ENCODE measurements at places on chromosomes 5 and 9.
A peak's percentile ranks its signal among the peaks of the same experiment; 100 is the strongest.

DNA sequence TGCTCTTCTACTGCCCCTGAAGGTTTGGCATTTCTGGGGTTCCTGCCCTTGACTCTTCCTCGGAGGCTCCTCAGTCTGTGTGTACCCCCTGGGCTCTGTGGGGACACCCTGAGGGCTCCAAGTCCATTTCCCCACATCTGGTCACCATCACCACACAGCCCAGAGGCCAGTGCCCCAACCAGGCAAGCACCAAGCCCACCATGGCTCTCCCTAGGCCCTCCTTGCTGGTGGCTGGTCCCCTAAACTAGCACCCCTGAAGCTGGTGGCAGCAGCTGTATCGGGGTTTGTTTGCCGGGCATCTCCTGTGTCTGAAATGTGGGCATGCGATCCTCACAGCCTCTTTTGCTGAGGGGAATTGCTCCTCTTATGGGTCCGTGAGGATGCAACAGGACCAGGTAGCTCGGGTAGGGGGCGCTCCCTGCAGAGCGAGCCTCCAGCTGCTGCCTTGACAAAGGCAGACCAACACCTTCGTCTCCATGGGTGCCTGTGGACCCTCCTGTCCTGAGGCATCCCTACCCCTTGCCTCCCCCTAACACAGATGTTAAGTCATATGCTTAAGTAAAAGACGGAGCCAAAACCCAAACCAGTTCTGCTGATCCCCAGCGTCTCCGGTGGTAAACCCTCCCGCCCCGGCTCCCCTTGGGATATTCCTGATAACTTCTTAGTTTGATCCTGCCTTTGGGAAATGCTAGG is 138.9 kb upstream of the IRX4 start:
- no peak for DNase-seq

GRCh38 chr5:59756373-59757035 is 137.0 kb downstream of the PDE4D start:
- DNase-seq: no peak

DNA sequence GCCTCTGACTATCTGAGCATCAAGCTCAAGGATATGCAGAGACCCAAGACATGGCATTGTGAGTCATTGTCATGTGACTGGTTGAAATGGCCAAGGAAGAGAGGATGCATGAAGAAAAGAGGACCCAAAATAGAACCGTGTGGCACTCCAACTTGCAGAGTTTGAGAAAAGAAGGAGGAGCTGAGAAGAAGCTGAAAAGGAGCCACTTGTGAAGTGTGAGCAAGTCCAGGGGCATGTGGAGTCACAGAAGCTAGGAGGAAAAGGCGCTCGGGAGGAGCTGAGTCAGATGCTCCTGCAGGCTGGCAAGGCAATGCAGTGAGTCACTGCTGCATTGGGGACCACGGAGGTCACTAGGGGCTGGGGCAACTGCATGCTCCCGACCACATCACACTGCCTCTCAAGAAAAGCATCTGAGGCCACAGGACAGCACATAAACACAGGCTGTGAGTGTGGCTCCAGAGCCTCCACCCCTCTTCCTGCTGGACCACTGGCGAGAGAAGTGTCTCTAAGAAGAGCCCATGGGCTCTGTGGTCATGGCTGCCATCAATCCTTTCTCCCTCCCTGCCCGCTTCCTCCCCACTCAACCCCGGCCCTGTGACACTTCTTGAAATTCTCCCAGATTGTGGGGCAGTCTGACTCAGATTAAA is 197.6 kb downstream of the DRD1 start:
- no peak for DNase-seq

DNA sequence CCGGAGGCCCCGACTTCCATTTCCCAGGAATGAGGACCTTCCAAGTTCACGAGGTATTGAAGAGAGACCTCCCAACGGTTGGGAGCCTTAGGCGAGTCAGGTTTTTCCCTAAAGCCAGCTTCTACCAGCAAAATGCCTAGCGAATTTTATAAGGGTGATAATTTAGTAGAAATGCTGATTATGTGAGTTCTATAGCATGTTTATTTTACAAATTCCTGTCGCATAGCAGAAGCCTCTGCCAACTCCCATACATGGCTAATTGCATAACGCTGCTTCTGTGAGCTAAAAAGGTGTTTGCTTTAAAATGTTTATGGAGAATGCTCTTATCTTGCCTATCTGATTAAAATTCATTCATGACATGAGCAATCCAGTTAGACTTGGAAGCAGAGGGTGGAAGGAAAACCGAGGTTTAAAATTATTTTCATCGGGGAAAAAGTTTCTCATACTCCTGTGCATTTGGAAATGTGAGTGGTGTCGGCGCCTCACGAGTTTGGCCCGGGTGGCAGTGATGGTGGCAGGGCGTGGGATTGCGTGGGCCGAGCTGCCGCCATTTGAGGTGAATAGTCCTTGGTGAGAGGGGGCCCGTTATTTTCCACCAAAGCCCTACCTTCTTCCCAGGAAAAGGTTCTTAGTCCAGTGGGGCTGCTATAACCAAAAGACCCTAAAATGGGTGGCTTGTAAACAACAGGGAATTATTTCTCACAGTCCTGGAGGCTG is 104.4 kb upstream of the FCN2 start:
- no peak for DNase-seq

GRCh38 chr9:133377721-133378216 is 1.6 kb downstream of the STKLD1 start:
- DNase-seq: no peak

DNA sequence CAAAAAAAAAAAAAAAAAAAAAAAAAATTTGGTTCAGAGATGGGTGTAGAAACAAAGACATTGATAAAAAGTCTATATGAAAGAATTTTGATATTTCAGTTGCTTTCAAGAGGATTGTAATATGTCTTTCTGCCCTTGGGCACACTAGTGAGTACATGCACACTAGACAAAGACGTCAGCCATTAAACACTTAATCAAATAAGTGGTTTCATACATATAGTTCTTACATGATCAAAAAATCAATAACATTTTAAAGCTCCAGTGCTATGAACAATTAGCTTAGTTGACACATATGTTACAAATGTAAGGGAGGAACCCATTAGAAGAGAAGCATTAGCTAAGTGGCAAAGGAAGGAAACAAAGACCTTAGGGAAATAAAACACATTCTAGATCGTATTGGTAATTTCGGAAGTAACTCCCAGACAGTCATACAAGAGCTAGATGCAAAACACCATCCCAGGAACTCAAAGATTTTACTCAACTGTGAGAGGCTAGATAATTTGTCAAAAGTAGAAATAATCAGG is 84.5 kb upstream of the MAN2A1 start:
- no peak for DNase-seq

GRCh38 chr5:118611332-118611945 is 376.9 kb downstream of the DTWD2 start:
- no peak for DNase-seq

- DNase-seq: peak; percentile 51
Measured at GRCh38 chr9:133023117-133023890, 7.5 kb upstream of the GTF3C5 start.

DNA sequence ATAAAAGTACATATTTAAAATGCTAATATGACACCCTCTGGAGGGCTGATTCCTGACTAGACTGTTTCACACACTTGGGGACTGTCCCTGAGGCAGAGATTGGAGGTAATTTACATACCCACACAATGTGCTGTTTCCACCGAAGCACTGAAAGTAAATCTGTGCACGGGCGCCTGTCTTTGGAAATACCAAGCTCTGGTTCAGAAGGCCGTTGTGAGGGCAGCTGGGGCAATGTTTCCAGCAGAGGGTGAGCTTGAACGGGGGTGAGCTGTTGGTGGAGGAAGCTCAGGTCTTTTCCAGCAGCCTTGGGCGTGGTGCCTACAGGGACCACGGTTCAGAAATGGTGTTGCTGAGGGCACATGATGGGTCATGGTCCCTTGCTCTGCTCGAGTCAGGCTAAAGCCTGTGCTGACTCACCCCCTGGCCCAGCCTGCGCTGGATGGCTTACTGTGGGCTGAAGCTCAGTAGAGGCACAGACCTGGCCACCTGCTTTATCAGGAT is 25.8 kb upstream of the HMCN2 start:
- no peak for DNase-seq

GRCh38 chr9:125254231-125254630 is 7.4 kb upstream of the GAPVD1 start:
- no peak for DNase-seq

DNA sequence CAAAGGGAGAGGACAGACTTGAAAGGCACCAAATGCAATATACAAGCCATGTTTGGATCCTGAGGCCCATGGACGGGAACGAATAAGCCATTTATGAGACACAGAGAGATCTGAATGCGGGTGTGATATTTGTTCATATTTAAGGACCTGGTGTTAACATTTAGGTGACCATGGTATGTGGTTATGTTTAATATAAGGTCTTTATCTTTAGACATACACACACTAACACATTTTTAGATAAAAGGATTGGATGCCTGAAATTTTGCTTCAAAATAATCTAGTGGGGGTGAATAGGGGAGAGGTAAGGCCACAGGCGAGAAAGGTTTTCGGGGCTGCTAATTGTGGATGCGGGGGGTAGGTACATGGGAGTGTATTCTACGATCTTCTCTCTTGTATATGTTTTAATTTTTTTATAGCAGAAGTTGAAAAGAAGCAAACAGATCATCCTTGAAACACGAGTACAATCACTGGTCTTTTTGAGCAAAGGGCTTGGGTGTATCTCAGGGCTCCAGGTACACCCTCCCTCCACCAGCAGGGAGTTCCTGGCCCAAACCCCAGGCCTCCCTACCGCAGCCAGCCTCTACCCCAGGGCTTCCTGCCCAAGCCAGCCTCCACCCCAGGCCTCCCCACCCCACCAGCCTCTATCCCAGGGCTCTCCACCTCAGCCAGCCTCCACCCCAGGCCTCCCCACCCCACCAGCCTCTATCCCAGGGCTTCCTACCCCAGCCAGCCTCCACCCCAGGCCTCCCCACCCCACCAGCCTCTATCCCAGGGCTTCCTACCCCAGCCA is 12.2 kb downstream of the AKNA start:
- no peak for DNase-seq

- DNase-seq: no peak
Measured at GRCh38 chr9:126131066-126132010, 195.3 kb upstream of the MVB12B start.

GRCh38 chr9:137499858-137500661 is 40.9 kb upstream of the NSMF start:
- DNase-seq: no peak

DNA sequence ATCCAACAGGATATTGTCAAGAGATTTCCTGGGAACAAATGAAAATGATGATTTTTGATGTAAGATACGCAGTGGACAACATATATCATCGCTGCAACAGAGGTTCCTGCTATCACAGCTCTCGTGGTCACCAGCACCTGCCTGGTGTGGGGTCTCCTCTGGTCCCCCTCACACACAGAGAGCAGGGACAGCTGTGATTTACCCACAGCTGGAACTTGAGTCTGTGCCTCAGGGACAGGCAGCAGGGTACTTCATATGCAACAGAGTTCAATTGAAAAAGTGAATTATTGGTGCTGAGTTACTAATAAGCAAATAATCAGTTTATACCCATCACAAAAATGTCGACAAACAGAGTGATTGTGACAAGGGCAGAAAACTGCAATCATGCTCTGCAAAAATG is 93.4 kb downstream of the LMX1B start:
- no peak for DNase-seq

- no peak for DNase-seq
Measured at GRCh38 chr5:155938051-155938450, 388.9 kb upstream of the SGCD start.

GRCh38 chr5:160506006-160507004 is 84.7 kb downstream of the PTTG1 start:
- DNase-seq: no peak

- DNase-seq: no peak
Measured at GRCh38 chr9:75869236-75869635, 21.2 kb upstream of the PCSK5 start.

DNA sequence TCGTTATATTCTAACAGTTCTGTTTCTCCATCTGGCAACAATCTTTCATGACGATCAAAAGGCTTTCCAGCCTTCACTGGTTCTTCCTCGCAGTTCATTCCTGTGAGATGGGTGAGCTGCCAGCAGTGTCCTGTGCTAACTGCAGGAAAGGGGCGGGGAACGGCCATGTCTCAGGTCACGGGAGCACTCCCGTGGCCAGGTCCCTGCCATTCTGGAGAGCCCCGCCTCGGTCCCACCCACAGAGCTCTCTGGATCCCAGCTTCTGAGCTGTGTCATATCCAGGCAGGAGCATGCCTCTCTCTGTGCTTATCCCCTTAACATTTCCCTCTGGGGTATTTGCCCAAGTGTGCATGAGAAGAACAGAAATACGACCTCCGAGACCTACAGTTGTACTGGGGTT is 297.8 kb upstream of the IRX2 start:
- no peak for DNase-seq

DNA sequence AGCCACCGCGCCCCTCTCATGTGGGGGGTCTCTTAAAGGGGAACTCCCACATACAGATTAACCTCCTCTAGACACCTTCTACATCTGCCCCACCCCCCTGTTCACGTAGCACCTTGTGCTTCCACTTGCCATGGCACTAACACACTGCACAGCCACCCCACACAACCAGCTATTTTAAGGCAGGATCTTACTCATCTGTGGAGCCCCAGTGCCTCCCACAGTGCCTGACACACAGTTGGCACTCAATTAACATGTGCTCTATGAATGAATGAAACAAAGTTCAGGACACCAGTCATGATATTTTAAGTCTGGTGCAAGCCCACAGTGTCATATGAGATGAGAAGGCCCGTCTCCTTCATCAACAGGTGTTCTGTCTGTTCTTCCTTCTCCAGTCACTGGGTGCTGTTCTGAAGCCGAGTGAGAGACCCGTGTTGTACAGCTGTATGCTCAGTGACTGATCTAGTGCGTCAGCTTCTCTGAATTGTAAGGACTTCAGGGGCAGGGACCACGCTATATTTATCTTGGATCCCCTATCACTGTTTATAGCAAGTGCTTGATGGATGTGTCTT is 149.1 kb downstream of the TLE1 start:
- no peak for DNase-seq

DNA sequence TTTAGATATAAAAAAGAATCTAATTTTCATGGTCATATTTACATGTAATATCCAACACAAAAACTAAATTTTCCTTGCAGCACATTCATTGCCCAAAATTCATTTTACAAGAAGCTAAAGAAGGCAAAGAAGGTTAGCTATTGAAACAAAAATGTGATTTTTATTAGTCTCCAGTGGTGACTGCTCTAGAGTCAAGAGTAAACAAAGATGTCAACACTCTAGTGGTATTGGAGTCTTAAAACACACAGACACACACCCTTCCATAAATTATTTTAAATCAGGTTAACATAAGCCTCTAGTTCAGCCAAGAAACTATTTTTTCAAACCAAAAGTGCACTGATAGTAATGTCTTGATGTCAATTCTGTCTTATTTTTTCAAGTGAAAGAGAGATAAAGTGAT is 329.2 kb downstream of the ZNF608 start:
- no peak for DNase-seq

DNA sequence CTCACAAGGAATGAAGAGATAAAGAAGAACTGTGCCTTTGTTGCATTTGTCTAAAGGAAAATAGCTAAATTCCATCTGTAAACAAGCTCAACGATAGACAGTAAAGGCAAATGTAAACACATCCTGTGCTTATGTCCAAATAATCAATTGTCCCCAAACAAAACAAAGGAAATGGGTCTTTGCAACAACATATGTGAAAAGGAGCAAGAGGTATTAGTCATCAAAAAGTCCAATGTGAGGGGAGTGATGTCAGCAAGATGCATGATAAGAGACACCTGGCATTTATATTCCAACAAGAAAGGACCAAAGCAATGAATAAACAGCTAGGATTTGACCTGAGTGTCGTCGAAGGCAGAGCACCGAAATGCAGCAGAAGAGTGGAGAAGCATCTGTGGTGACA is 209.1 kb downstream of the ASTN2 start:
- no peak for DNase-seq

GRCh38 chr9:116797276-116797675 is 110.2 kb downstream of the TRIM32 start:
- no peak for DNase-seq

GRCh38 chr5:52523701-52524100 is 264.0 kb upstream of the ITGA1 start:
- DNase-seq: no peak
